ENCODE measurements at places on chromosomes 2 and 18.

GRCh38 chr18:79736230-79736629 is 56.6 kb downstream of the CTDP1 start:
- DNase-seq, result no peak

DNA sequence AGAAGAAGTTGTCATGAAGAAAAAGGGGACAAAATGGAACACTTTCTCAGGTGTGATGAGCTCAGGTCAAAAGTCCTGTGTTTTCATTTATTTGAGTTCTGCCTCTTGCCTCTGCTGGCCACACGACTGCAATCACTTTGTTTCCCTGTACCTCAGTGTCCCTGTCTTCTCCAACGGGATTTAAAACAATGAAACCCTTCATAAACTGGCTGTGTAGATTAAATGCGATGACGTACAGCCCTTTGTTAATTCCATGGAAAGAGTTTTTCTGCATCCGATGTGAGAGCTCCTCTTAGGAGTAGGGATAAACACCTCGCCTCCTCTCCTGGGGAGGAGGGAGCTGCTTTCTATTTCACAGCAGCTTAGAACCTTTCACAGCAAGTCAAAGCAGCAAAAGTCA is 51.5 kb upstream of the CNGA3 start:
- no peak for DNase-seq

DNA sequence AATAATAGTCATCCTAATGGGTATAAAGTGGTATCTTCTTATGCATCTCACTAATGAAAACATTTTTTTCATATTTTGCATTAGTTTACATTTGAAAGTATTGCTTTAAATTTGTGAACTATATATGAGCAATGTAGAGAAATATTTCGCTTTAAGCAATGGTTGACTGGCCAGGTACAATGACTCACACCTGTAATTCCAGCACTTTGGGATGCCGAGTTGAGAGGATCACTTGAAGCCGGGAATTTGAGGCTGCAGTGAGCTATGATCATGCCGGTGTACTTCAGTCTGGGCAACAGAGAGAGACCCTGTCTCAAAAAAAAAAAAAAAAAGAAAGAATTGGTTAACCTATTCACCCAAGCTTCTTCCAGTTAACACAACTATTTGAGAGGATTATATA is 15.1 kb downstream of the ZCCHC2 start:
- DNase-seq, result no peak

DNA sequence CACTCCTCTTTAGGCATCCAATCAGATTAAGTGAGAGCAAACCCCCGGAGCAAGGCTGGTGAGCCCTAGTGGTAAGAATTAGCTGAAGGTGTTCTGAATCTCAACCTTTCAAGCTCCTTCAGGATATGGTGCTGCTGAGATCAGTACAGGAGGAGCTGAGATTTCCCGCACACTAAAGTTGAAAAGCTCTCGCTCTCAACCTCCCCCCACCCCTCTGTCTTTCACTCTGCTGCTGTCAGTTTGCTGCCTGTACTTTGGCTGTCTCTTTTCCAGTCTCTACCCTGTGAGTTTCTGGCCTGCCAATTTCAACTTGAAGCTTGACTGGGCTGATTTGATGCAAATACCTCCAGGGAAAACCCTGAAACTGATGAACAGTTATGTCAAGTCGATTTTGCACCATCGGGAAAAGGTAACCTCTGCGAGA is 15.7 kb downstream of the ZEB2 start:
- DNase-seq, result no peak

GRCh38 chr18:5746844-5747243 is 148.5 kb downstream of the TMEM200C start:
- no peak for DNase-seq

GRCh38 chr2:220533485-220533884 is 906.1 kb downstream of the SLC4A3 start:
- peak; percentile 31 for DNase-seq

- DNase-seq, result no peak
Measured at GRCh38 chr2:3494984-3495666, 24.2 kb downstream of the ADI1 start.

DNA sequence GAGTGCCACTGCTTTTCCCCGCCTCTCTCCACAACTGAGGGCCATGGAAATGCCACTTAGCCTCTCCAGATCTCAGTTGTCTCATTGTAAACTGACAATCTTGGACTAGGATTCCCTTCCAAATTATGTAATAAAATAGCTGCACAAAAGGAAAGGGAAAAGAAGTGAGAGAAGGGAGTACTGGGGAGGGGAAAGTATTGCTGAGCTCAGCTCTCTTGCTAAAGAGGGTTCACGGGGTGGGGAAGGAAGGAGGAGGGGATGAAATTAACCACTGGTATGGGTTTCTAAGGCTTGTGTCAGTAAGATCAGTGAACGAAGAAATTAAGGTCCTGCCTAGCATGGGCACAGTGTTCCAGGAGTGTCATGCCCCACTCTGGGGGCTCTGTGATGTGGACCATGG is 417.3 kb downstream of the TGIF1 start:
- no peak for DNase-seq

- no peak for DNase-seq
Measured at GRCh38 chr2:17892770-17893534, 14.5 kb downstream of the KCNS3 start.

- DNase-seq, result no peak
Measured at GRCh38 chr2:126494593-126494992, 161.4 kb upstream of the GYPC start.

GRCh38 chr18:49898421-49898820 is 85.1 kb upstream of the ACAA2 start:
- peak; percentile 54 for DNase-seq

GRCh38 chr18:52489396-52490306 is 149.7 kb downstream of the DCC start:
- DNase-seq, result no peak

DNA sequence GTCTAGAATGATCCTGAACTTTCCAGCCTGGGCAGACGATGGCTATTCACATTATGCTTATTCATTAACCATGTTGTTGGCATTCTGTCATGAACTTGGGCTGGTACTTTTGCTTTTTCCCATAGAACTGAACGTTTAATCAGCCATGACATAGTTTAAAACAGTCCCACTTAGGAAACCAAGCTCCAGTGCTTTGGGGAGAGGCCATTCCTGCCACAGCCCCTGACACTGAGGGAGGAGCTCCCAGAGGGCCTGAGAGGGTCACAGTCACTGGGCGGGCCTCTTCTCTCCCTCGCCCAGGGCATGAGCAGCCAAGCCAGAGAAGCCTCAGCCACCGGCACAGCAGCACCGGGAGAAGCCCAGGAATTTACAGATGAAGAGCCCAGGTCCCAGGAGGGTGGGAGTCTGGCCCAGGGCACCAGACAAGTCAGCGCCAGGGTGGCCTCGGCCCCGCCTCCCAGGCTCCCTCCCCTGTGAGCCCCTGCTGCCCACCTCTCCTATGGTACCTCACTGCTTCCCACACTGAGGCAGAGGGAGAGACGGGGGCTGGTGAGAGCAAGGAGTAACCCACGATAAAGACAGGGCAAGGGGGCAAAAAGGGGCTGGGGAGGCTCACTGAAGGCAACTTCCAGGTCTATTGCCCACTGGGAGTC is 33.6 kb downstream of the MAL start:
- DNase-seq, result no peak

DNA sequence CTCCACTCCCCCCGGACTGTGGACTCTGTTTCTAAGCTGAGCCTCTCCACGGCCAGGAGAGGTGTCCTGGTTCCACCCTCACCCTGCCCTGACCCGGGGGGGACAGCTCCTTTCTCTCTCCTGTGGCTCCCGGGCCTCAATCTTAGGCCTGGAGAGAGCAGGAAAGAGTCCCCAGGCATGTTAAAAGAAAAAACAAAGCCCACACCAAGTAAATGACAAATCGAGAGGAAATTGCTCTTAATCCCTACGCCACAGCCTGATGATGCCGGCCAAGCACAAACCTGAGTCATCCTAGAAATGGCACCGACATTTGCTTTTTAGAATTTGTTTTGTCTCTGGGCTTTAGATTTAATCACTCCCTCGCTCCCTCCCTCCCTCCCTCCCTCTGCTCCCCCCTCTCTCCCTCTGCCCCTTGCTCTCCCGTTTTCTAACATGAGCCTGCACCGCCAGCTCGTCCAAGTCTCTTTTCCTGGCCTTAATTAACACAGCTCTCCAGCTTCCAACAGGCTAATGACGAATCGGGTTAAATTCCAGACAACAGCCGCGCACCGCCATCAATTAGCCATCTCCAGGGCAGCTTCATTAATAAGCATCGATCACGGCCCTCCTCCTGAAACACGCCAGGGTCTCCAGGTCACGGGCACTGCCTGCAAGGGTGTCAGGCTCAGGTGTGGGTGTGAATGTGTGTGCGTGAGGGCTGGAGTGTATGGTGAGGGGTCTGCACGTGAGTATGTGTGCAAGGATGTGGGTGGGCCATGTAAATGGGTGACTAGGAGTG is 230.8 kb downstream of the CELF4 start:
- peak; percentile 67 for DNase-seq

GRCh38 chr2:38274286-38275276 is 102.5 kb downstream of the ATL2 start:
- DNase-seq, result peak; percentile 85

DNA sequence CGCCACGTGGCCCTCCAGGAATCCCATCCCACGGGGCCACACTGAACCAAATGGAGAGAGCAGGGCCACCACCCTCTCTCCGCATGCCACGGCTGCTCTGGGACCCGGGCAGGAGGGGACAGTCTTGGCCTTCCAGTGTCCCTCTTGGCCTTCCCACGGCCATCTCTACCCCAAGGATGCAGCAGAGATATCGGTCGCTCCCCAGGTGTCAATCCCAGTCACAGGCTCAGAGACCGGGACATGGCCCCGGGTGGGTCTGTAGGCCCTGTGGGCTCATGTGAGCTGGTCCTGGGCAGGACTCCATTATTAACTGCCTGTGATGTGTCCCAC is 15.3 kb downstream of the CAPN10 start:
- no peak for DNase-seq

DNA sequence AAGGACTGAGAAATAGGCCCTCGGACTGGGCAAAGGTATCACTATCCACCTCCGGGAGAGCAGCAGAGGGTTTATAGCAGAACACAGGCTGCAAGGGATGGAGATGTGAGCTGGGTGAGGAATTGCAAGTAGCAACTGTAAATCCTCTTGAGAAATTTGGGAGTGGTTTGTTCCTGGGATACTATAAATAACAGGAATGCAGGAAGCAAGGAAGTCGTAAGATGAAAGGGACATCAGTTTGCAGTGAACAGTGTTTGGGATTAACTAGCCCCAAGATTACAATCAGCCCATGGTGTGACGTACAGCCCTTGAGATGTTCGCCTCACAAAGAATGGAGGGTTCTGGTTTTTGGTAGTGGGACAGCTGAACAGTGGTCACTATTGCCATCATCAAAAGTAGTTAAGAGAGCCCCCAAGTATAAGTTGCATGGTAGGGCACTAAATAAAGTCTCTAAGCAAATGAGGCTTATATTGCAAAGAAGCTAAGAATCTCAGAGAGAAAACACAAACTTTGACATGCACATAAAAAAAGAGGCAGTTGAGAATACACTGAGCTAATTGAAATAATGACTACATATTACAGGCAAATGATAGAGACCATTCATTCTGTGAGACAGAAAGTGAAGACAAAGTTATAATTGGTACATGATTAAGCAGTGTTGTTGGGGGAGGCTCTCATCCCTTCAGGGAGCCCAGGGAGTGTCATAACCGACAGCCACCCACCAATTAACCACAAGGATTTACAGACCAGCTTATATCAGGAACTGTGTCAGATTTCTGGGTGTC is 362.5 kb upstream of the ACVR2A start:
- DNase-seq, result peak; percentile 6

- DNase-seq, result peak; percentile 79
Measured at GRCh38 chr2:200479692-200480265, 30.1 kb downstream of the KCTD18 start.

GRCh38 chr2:885230-886071 is 65.2 kb upstream of the SNTG2 start:
- DNase-seq, result no peak

DNA sequence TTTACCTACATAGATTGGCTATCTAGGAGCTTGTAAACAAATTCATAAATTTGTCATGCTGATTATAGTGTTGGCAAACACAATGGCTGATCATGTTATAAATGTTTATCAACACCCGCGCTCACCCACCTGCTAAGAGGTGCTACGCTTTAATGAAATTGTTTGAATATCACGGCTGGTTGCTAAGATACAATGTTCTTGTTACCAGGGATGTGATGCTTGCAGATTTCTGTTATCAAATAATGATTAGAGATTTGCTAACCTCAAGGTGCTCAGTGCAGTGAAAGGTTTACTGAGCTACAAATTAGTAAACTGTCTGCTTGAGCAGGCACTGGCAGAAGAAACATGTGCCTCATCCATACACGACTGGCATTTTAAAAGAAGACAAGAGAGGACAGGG is 160.0 kb upstream of the ZEB2 start:
- no peak for DNase-seq

GRCh38 chr2:143068094-143068493 is 61.1 kb upstream of the ARHGAP15 start:
- DNase-seq, result no peak

DNA sequence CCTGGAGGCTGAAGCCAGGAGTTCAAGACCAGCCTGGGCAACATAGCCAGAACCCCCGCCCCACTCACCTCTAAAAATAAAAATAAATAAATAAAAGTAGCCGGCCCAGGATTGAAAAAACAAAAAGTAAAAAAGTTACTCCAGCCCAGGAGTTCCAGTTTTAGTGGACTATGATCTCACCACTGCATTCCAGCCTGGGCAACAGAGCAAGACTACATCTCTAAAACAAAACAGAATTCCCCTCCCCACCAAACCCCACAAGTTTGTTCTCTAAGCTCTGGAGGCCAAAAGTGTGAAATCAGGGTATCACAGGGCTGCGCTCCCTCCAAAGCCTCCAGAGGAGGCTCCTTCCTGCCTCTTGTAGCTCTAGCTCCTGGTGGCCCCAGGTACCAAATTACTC is 1.7 kb downstream of the D2HGDH start:
- no peak for DNase-seq

DNA sequence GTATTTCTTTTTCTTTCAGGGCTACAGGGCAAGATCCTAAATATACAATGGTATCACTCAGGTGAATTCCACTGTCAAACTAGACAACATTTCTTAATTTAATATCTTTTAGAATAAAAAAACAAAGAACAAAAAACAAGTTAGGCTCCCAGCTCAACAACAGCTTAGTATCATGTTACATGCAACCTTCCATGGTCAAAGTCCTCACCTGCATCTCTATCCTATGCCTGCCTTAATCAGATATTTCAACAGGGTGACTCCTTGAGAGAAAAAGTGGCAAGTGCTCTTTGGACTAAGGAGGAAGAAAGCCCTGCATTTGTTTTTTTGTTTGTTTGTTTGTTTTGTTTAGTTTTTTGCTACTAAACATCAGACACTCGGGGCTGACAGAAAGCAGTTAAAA is 50.2 kb downstream of the WDFY1 start:
- DNase-seq, result no peak

GRCh38 chr2:82675186-82675585 is 1783.9 kb downstream of the SUCLG1 start:
- DNase-seq, result no peak

DNA sequence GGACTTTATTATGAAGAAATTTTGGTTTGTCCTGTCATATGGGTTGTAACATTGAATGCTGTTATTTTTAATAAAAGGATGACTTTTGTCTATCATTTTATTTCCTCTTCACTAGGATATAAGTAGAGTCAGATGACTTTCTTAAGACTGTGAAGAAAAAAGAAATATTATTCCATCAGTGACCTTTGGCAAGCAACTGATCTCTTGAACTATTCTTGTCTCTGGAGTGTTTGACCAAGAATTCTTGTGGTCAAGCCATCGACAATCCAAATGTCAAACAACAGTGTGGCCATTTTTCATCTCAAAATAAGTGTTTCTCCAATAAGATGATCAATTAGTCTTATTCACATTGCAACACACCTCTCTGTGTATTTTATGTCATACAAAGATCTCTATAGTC is 24.9 kb downstream of the HOXD1 start:
- no peak for DNase-seq
